ENCODE measurements at places on chromosomes 6 and 20.
A peak's percentile ranks its signal among the peaks of the same experiment; 100 is the strongest.

DNA sequence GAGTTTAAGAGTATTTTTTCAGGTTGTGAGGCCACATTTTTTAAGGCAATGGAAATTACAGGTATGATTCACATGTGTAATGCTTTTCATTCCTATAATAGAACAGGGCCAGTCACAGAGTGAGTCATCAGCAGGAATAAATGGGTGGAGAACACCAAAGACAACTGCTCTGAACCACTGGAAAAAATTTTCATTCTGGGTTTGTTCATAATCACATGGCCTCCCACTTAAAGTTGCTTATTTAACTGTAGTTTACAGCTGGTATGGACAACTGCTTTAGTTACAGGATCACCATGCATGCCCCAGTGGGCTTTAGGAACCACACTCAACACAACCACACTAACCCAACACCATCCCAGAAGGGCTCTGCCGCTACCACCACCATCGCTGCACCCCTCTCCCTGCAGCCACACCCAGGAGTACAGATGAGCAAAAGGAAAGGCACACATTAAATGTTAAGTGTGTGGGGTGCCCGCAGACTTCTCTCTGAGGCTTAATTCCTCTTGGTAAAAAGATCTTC, 107.0 kb upstream of the DST start:
- no peak for DNase-seq

DNA sequence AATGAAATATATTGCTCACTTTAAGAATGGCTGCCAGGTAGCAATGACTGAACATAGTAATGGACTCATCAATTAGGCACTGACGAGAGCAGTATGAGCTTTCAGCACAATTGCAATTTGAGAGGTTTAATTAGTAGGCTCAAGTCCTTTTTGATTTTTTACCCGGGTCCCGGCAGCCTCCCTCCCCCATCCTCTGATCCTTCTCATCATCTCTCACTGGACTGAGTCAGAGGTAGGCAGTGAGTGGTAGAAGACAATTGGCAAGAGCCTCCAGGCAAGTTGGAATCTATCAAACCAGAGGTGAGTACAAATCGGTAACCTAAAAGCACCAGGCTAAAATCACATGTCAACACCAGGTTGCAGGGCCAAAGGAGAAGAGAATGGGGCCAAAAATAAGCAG, 107.9 kb downstream of the DCDC2 start:
- no peak for DNase-seq

DNA sequence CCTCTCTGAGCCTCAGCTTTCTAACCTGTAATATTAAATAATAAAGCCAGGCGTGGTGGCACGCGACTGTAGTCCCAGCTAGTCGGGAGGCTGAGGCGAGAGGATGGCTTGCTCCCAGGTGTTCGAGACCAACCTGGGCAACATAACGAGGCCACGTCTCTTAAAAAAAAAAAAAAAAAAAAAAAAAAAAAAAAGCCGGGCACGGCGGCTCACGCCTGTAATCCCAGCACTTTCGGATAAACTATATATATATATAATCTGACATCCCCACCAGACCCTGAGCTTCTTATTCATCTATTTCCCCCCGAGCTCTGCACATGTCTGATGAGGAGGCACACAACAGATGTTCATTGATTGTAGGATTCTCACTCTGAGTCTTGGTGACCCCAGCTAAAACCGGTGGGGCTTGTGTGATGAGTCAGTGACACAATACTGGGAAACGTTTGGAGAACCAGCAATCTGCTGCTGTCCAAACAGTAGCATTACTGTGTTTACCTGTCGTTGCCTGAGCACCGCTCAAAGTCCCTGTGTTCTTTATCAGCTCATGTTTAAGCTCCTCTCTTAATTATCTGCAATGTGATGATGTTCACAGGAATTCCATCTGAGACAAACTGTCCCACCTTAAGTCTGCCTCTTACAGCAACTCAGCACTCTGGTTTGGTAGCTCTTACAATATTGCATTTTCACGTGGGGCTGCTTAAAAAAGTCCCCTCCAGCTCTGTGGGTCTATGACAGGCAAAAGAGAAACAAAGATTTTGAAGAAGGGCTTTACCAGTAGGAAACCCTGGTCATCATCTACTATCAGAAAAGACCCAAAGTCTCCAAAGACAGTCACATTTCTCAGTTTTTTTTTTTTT, 1.0 kb upstream of the SPATA2 start:
- peak; percentile 56 for DNase-seq

- no peak for DNase-seq
Observed at GRCh38 chr6:53201270-53201669, 52.6 kb upstream of the GCM1 start.

DNA sequence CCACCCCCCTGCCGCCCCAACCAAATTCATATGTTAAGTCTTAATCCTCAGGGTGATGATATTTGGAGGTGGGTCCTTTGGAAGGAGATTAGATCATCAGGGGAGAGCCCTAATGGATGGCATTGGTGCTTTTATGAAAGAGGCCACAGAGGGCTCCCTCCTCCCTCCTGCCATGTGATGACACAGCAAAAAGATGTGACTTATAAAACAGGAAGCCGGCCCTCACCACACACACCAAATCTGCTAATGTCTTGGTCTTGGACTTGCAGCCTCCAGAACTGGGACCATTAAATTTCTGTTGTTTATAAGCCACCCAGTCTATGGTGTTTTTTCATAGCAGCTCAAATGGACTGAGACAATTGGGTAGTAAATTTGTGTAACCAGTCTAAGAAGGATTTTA, 176.3 kb downstream of the ADGRG6 start:
- no peak for DNase-seq

- no peak for DNase-seq
Observed at GRCh38 chr6:81790034-81790433, 37.6 kb upstream of the TENT5A start.

GRCh38 chr20:59455402-59456341, 148.7 kb upstream of the PHACTR3 start:
- peak; percentile 48 for DNase-seq

DNA sequence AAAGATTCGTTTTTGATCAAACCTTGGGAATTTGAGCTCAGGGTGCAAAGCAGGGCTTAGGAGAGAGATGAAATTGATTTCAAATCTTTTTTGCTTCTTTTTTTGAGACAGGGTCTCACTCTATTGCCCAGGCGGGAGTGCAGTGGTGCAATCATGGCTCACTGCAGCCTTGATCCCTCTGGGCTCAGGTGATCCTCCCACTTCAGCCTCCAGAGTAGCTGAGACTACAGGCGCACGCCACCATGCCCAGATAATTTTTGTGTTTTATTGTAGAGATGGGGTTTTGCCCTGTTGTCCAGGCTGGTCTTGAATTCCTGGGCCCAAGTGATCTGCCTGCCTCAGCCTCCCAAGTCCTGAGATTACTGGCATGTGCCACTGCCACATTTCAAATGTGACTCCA, 58.7 kb downstream of the DOK5 start:
- no peak for DNase-seq

DNA sequence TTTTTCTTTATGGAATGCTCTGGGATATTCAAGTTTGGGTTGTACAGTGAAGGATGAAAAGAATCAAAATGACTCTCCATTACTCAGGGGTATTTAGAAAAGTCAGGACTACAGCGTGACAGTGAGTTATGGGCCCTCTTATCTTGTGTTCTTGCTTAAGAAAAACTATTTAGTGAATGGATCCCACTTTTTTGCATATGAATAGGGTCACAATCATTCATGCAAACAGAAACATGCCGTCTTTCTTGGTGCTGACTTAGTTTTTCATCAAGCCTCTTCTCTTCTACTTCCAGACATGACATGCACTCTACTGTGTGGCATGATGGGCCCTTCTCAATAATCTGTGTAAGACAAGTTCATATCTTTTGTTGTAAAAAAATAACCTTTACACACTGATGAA, 488.4 kb upstream of the MMS22L start:
- no peak for DNase-seq

DNA sequence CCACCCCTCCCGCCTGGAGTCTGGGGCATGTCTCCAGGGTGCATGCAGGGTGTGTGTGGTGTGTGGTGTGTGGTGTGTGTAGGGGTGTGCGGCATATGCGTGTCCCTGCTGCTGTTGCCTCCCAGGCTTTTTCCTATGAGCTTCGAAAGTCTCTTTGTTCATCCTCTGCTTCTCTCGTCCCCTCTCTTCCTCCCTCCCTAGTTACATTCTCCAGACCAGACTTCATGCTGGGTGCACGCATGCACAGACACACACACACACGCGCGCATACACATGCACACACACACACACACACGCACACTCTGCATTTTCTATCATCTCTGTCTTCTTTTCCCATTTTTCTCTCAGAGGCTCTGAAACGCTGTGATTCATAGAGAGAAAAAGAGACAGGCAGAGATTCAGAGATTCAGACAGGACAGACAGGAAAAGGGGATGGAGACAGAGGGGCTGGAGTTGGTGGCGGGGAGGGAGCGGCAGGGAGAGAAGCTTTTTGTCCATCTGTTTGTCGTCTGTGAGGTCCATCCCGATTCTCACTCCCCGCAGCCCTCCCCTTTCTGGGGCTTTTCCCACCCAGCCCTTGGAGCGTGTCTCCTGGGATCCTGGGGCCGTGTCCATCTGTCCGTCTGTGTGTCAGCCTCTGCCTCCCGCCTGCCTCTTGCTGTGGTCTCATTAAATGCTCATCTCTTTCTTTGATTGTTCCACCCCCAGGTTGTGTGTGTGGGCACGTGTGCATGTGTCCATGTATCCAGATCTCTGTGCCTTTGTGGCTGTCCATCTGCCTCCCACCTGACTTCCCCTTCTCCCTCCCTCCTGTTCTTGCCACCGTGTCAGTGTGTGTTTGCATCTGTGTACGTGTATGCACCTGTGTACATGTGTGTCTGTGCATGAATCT, 62.6 kb downstream of the SRC start:
- no peak for DNase-seq

DNA sequence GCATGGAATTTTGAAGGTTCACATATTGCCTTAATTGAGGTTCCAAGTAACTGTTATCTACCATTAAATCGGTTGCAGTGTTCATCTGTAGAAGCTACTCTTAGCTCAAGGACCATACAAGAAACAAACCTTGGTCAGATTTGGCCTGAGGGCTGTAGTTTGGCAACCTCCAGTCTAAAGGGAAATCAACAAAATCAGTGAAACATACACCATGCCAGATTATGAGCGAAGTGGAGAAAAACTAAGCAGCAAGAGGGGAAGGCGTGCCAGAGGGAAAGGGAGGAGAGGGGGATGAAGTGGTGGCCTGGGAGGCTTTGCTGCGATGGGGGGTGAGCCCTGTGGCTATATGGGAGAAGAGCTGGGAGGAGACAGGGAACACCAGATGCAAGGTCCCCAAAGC, 8.8 kb upstream of the SNAI1 start:
- DNase-seq, result no peak

GRCh38 chr6:135692426-135692825, 159.1 kb upstream of the PDE7B start:
- no peak for DNase-seq

- peak; percentile 55 for DNase-seq
Observed at GRCh38 chr6:6942831-6943230, 164.9 kb upstream of the RREB1 start.

- DNase-seq, result no peak
Observed at GRCh38 chr6:133396233-133396983, 155.3 kb downstream of the EYA4 start.

DNA sequence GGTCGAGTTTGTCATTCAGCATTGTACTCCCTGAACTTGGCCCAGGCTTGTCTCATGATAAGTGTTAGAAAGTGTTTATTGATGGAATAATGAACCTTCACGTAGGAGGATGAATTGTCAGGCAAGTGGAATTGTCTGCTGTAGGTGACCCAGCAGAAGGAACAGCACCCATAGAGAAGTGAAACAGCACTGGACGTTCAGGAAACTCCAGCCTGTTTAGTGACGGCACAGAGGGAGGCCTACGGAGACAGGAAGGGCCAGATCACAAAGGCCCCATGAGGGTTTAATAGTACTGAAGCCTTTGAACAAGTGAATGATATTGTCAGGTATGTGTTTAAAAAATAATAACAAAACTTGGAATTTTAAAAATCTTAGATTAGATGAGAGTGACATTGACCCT, 2.9 kb downstream of the STX11 start:
- DNase-seq, result no peak

DNA sequence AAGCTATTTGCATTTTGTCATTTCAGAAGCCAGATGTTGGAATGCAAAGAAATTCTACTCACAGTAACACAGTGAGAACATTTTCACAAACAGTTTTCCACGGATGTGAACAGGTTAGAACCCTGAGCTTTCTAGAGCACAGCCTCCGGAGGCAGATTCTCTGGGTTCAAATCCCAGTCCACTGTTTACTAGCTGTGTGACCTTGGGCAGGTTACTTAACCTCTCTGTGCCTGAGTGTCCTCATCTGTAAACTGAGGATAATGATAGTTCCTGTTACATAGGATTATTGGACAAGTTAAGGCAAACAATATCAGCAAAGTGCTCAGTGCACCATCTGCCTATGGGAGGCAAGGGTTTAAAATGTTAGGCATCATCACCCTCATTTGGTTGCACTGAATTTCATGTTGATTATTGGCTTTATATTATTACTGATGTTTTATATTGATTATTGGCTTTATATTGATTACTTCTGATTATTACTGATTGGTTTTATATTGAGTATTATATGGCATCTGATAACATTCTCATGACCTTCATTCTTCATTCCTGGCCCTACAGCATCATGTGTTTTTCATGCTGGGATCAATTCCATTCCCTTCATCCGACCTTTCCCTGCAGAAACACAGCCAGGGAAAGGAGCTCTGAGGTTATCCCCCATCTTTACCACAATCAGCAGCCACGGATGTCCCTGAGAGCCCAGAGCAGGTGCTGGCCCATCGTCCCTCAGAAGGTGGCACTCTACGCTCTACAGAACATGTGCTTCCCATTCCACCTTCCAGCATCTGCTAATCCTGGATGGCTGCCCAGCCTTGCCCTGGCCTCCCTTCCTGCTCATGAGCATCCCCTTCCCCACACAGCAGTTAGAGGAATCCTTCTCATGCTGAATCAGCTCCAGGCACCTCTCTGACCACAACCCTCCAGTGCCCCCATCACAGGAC, 283.1 kb downstream of the PREX1 start:
- no peak for DNase-seq

- DNase-seq, result no peak
Observed at GRCh38 chr6:55003719-55004430, 157.3 kb downstream of the FAM83B start.

DNA sequence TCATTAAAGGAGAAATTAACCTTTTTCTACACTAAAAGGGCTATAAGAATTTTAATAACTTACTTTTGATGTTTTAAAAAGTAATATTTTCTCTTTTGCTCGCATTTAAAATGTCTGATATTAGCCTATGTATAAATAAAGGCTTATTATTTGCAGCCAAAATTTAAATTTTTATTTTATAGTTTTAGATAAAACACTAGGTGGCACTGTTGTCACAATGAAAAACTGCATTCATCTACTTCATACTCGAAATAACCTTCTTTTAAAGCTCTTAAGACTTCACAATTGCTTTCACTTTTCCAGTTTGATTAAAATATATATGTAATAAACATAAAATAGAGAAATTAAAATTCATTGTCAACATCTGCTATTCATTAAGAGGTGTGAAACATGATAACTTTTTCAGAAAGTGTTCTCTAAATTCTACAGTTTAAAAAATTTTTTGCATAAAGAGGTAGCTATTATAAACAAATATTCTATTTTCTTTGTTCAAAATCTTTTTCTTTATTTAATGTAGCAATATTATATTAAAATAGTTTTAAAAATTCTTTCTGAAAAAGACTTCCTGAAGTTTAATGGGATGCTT, 78.8 kb upstream of the DEFB112 start:
- DNase-seq, result peak; percentile 9

GRCh38 chr6:27758491-27758890, 153.7 kb downstream of the OR2B2 start:
- no peak for DNase-seq

- peak; percentile 19 for DNase-seq
Observed at GRCh38 chr6:79042088-79042798, 35.8 kb downstream of the PHIP start.

All from GM13977 (cell line).